ENCODE measurements at places on chromosomes 7 and 10. TPM values are rescaled to one million over a fixed set of nuclear protein-coding genes. Genes with fewer than 3 reads are reported as not detected.

Gene IPMK
- total RNA-seq: 4.1 TPM

Gene CYP26C1
- total RNA-seq: under 0.01 TPM

Gene SRI
- 75.1 TPM for total RNA-seq

Gene CRYGN
- 0.50 TPM for total RNA-seq

Gene PLEKHS1
- not detected for total RNA-seq

Gene EFCAB10
- total RNA-seq: not detected

Gene ACBD7
- under 0.01 TPM for total RNA-seq

Gene SAP25
- total RNA-seq: not detected

Gene WNT16
- total RNA-seq: 3.8 TPM

Gene ZNF248
- 10.3 TPM for total RNA-seq

Gene FAM25G
- not detected for total RNA-seq
